ENCODE measurements at places on chromosomes 5 and 9. TPM values are rescaled to one million over a fixed set of nuclear protein-coding genes. Genes with fewer than 3 reads are reported as not detected.

The HACD4 gene
- total RNA-seq: 0.93 TPM

The C5orf58 gene
- total RNA-seq: not detected

The RXRA gene
- 101 TPM for total RNA-seq

The MEIKIN gene
- total RNA-seq: not detected

The AGXT2 gene
- not detected for total RNA-seq

The ITGA2 gene
- 20.3 TPM for total RNA-seq

The GM2A gene
- total RNA-seq: 30.9 TPM

DNA sequence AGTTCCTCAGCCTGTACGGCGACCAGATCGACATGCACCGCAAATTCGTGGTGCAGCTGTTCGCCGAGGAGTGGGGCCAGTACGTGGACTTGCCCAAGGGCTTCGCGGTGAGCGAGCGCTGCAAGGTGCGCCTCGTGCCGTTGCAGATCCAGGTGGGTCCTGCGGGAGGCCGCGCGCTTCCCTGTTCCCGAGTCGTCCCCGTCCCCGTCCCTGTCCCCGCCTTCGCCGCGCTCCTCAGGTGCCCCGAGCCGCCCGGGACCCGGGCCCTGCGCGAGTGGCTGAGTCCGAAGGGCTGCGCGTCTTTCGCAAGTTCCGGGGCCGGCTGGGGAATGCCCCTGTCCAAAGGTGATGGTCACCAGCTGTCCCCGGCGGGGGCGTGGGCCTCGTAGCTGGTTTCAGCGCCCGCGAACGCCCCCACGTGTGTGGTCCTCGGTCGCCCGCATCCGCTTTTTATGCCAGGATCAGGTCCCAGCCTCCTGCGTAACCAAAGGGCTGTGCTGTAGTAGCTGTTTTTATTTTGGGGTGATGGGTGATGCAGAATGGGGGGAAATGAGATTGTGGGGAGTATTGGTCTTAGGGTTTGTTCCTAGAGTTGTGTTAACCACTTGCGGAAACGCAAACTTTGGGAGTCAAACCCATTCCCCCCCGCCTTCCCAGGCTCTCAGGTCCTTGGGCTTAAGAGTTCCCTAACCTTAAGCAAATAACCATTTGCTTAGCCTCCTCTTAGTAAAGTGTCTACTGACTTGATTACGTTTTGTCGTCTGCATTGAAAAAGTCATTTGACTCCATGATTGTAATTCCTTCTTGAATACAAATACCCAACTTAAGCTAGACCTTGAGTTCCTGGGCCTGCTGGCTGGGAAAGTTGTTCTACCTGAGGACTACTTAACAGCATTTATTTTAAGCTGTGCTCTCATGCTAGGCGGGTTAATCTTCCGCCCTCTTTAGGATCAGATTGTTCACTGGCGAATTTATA is 663 bp downstream of the ISOC1 start:
- peak; percentile 85 for DNase-seq

DNA sequence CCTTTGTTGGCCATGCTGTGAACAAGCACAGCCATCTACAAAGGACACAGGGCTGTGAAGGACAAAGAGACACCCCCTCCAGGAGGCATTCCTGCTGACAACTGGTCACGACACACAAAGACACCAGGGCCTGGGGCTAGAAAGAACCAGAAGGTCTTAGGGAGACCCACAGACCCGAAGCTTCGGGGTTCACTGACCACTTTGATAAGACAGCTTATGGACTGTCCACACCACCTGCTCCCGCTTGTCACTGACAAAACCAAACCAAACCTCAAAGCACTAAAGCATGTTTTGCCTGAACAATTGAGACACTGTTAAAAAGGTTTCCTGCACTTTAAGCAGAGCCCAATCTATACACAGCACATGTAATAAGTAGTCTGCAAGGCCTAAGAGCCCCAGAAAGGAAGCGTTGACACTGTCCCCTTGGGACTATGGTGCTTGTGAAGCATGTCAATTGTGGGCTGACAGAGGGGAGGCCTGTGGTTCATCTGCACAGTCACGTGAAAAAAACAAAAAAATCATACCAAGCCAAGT is 185.0 kb downstream of the GAPVD1 start:
- DNase-seq: no peak

DNA sequence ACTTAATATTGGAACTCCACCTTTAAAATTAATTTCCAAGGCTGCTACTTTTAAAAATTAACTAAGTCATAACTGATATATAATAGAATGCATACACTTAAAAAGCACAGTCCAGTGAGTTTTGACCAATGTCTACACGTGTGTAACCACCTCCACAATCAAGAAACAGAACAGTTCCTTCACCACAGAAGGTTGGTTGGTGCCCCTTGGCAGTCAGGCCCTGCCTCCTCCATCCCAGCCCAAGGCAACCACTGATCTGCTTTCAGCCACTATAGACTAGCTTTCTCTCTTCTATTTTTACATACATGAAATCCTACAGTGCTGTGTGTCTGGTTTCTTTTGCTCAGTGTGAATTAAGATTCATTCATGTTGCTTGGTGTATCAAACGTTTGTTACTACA is 215.2 kb downstream of the CRB2 start:
- DNase-seq: no peak

GRCh38 chr9:82134010-82134409 is 145.4 kb downstream of the SPATA31D1 start:
- no peak for DNase-seq

GRCh38 chr9:130766021-130766926 is 68.8 kb upstream of the ABL1 start:
- peak; percentile 65 for DNase-seq

DNA sequence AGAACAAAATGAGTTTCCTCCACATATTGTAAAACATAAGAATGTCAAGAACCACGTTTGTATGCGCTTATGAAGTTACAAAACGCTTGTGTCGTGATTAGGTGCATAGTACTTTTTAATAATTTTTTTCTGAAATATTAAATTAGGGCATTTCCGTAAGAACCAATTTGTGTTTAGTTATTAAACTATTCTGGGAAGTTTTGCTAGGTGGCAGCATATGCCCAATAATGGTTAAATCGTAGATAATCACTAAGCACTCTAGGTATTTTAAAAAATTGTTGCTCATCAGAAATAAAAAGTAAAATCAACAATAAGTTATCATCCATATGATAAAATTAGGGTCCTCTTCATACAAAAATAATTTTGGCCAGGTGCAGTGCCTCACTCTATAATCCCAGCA is 5.4 kb downstream of the SRFBP1 start:
- no peak for DNase-seq

DNA sequence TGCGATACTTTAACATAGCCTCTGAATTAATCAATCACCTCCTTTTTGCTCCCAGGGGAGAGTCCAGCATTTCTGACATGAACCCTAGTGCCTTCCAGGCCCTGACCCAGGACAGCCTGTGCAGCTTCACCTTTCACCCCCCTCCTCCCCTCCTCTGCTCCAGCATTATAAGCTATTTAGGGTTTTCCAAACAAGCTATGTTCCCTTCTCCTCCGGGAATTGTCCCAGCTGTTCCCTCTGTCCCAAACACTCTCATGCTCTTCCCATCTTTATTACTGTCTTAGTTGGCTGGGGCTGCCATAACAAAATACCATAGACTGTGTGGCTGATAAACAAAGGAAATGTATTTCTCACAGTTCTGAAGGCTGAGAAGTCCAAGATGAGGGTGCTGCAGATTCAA is 161.5 kb downstream of the EBF1 start:
- DNase-seq: no peak

GRCh38 chr9:35273591-35273990 is 111.8 kb downstream of the UNC13B start:
- no peak for DNase-seq

GRCh38 chr5:96729156-96729555 is 67.0 kb downstream of the CAST start:
- DNase-seq: no peak

DNA sequence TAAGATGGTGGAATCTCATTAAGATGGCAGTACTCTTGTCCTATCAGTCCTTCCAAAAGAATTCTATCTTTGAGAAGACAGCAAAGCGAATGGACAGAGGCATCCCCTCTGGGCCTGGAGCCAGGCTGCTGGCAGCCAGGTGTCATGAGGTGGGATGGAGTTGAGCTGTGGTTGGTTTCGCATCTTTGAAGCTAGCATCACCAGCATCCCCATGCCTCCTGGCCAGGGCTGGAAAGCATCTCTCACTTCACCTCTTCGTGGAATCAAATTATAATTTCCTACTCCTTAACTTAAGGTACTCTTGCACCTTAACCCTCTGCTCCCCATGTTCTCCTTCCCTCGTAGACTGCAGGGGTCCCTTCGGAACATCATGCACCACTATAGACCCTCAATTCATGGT is 248.3 kb downstream of the GADD45G start:
- DNase-seq: no peak

- DNase-seq: no peak
These were observed 577.4 kb downstream of the ISL1 start for GRCh38 chr5:51960617-51961121.

- no peak for DNase-seq
These were observed 1.4 kb downstream of the SLC26A2 start for GRCh38 chr5:149961957-149962409.

DNA sequence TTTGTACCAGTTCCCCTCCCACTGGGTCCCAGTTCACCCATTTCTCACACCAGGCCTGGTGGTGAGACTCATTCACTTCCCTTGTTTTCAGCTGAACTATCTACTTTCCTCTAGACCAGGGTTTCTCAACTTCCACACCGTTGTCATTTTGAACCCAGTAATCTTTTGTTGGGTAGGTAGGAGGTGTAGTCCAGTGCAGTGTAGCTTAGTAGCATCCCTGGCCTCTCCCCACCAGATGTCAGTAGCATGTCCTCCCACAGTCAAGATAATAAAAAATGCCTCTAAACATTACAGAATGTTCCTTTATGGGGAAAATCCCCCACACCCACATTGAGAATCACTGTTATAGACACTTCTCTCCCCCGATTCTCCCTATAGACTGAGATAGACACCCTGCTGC is 299.1 kb downstream of the EPB41L4A start:
- no peak for DNase-seq

DNA sequence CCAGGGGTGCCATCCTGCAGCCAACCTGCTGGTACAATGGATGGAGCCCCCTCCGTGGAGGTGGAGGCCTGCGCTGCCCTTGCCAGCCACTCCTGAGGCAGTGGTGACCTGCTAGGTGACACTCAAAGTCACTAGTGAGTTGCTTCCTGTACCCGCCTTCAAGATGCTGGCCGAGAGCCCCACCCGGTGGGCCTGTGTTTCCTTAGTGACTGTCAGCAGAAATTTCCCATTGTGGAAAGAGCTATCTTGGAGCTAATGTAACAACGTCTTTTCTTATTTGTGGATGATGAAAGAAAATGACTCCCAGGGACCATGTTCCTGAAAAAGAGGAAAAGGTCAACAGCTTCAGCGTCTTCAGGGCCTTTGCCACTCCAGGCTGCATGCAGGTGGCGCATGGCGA is 117.0 kb upstream of the BOD1 start:
- no peak for DNase-seq

DNA sequence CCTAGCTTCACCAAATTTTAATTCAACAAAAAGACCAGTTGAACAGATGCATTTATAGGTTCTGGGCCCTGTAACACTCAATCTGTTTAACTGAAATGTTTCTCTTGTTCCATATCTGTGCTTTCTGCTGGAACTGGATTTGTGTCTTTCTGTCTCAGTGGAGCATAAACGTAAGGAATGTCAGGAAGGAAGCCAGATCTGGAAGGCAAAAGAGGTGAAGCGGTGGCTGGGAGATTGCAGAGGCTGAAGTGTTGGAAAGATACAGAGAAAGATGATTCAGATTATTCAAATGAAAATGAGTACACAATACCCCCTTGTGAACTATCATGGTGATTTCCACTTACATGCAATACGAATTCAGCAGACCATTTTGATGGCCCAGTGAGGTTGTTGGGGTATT is 406.8 kb downstream of the BRINP1 start:
- DNase-seq: no peak

DNA sequence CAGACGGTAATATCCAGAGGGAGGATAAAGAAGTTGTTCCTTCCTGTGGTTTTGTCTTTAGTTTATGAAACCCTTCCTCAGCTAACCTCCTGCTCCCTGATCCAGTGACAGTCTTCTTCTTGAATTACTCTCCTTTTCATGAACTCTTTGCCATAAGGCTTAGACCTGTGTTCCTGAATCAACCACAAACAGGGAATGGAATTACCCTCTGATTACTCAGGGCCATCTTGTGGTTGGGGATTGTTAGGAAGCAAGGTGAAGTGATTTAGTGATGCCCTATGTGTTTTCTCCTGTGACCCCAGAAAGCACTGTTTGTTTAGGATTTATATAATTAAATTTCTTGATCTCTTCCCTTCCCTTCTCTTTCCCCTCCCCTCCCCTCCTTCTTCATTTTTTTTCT is 409.1 kb downstream of the TAF11L14 start:
- no peak for DNase-seq

DNA sequence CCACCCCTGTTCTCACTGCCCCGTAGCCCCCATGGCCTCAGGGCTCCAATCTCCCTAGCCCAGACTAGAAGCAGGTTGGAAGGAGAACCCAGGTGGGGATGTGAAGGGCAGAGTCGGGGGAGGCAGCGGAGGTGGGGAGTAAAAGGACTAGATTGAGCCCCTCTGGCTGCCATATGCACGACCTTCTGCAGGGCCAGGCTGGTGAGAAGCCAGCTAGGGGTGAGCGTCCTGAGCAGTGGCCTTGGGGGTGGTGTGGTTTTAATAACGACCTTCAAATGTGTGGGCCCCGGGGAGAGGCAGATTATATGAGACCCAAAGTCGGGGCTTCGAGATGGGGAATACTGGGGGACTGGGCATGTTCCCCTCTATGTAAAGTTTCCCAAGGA is 139.5 kb downstream of the C9orf50 start:
- DNase-seq: no peak

- no peak for DNase-seq
These were observed 225.7 kb upstream of the DMRT1 start for GRCh38 chr9:615756-616155.

DNA sequence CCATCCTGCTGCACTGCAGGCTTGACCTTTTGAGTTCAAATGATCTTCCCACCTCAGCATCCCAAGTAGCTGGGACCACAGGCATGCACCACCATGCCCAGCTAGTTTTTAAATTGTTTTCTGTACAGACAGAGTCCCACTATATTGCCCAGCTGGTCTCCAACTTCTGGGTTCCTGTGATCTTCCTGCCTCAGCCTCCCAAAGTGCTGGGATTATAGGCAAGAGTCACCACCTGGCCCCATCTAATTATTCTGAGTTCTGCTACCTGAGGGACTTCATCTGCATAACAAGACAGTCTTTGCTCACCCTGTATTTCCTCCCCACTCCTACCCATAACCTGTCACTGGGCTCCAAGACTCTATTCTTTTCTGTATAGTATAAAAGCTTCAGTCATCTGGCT is 54.6 kb upstream of the CEMIP2 start:
- no peak for DNase-seq

- DNase-seq: no peak
These were observed 787.4 kb upstream of the RGMB start for GRCh38 chr5:97986069-97986468.

GRCh38 chr9:108167136-108167900 is 677.7 kb upstream of the KLF4 start:
- no peak for DNase-seq

- no peak for DNase-seq
These were observed 138.8 kb upstream of the NR4A3 start for GRCh38 chr9:99682870-99683269.

GRCh38 chr9:88590558-88591146 is 55.7 kb downstream of the NXNL2 start:
- no peak for DNase-seq

- DNase-seq: no peak
These were observed 200.1 kb downstream of the PAX5 start for GRCh38 chr9:36833954-36834353.

- DNase-seq: no peak
These were observed 470.6 kb downstream of the TUSC1 start for GRCh38 chr9:25207402-25208195.

Measured in mucosa of descending colon (tissue), 3 donors.